ENCODE measurements at places on chromosomes 16 and 17. TPM values are rescaled to one million over a fixed set of nuclear protein-coding genes. Genes with fewer than 3 reads are reported as not detected.

- peak; percentile 32 for DNase-seq
Observed at GRCh38 chr17:4003131-4003500, 38.9 kb upstream of the ATP2A3 start.

GRCh38 chr16:14186795-14187221 is 115.7 kb downstream of the MRTFB start:
- no peak for DNase-seq

DNA sequence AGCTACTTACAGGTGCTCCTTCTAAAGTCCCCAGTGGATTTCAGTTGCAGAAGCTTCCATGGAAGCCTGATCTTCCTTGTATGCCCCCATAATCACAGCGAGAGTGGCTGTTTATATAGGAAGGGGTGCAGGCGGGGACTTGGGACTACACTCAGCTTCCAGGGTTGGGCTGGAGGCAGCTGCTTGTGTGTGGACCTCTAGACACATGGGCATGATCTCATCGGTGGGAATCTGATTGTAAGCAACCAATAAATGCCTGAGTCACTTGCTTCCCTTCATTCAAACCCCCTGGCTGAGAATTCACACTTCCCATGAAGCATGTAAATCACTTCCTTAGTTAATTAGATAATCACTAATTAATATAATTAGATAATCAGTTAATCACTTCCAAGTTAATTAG is 1.0 kb upstream of the KRT20 start:
- peak; percentile 62 for DNase-seq

The PMP22 gene
- total RNA-seq = 168 TPM

GRCh38 chr16:54049591-54050458 is 236.8 kb downstream of the IRX3 start:
- DNase-seq = no peak

- DNase-seq = peak; percentile 90
Observed at GRCh38 chr17:82030470-82031302, 792 bp upstream of the RAC3 start.

DNA sequence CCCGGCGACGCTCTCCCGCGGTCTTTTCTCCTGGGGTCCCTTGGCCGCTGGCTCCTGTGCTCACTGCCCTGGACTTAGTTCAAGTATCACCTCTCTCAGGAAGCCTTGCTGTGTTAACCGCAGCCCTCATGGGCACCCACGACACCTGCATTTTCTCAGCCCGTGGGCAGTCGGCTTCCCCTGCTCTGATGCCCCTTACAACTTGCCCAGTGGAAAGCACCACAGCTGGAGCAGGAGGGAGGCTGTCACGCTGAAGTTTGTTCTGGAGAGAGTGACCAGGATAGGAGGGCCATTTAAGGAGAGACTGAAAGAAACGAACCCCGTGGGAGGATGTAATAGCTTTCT is 395 bp downstream of the STXBP4 start:
- no peak for DNase-seq

DNA sequence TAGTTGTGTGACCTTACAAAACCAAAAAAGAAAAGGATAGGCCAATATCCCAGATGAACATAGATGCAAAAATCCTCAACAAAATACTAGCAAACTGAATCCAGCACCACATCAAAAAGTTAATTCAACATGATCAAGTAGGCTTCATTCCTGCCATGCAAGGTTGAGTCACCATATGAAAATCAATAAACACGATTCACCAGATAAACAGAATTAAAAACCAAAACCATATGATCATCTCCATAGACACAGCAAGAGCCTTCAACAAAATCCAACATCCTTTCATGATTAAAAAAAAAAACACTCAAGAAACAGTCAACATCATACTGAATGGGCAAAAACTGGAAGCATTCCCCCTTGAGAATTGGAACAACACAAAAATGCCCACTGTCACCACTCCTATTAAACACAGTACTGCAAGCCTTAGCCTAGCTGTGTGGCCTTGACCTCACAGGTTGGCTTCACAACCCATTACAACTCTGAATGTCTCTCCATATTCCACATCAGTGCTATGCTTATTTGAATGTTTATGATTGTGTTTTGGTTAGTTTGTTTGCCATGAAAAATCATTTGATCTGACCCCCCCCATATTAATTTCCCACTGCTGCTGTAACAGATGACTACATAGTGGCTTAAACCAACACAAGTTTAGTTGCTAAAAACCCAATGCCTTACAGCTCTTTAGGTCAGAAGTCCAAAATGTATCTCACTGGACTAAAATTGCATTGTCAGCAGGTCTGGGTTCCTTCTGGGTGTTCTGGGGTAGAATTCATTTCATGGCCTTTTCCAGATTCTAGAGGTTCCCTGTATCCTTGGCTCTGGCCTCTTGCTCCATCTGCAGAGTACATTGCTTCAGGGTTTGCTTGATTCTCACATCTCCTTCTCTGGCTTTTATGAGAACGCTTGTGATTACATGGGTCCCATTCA is 257.1 kb upstream of the DYNLRB2 start:
- DNase-seq = no peak

DNA sequence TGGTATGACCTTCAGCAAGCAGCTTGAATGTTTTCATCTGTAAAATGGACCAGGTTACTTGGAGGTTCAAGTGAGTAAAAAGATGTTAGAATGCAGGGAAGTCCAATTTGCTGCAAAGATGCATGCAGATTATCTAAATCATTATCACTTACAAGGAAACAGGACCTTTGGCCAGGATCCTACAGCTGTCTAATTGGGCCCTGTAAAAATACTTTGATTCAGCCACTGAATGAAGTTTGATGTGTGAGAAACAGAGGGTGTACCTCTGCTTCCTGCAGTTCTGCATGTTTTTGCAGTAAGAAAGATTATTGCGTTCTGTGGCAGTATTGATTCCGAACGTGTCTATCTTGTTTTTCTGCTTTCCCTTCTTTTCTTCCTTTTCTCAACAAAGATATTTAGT is 10.2 kb downstream of the CDH13 start:
- DNase-seq = no peak

- DNase-seq = no peak
Observed at GRCh38 chr16:35431829-35432663, 1972.6 kb downstream of the TP53TG3F start.

The SLC5A11 gene
- total RNA-seq = not detected

The FOXC2 gene
- total RNA-seq = not detected

The PRR35 gene
- not detected for total RNA-seq

The YBX2 gene
- 72.4 TPM for total RNA-seq

DNA sequence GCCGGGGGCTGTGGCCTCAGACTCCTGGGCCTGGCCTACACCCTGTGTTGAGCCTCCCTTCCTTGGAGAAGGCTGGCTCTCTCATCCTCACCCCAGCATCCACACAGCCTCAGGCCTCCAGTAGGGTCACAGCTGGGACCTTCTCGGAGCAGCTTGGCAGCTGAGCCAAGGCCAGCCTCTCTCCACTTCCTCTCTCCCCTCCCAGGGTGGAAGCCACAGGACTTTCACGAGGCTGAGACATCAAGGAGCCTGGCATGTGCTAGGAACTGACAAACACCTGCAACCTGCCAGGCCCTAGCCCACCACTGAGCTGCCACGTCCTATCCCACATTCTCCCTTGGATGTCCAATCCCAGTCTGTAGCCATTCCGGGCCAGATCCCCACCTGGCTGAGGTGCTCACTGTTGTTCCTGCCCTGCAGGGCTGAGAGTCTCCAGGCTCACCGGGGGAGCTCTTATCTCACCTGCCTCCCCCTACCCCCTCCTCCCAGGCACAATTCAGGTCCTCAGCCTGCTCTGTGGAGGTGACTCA is 3.1 kb downstream of the MMP15 start:
- no peak for DNase-seq

The MBTPS1 gene
- total RNA-seq = 58.3 TPM

DNA sequence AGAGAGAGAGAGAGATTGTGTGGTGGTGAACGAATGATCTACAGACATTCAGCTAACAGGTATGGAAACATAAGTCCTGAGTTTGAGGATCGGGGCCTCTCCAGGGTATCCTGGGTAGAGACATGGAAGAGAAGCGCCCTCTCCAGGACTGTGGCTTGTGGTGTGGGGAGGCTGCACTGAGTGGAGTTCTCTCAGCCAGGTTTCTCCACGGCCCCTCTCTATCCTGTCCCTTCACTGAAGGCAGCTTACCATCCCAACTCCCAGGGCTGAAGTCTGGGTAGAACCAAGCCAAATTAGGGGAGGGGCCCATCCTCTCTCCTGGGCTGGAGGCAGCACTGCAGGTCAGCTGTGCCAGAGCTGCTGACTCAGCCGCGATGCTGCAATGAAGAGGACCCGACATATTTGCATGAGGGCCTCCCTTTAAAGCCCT is 6.2 kb downstream of the C1QL1 start:
- no peak for DNase-seq

DNA sequence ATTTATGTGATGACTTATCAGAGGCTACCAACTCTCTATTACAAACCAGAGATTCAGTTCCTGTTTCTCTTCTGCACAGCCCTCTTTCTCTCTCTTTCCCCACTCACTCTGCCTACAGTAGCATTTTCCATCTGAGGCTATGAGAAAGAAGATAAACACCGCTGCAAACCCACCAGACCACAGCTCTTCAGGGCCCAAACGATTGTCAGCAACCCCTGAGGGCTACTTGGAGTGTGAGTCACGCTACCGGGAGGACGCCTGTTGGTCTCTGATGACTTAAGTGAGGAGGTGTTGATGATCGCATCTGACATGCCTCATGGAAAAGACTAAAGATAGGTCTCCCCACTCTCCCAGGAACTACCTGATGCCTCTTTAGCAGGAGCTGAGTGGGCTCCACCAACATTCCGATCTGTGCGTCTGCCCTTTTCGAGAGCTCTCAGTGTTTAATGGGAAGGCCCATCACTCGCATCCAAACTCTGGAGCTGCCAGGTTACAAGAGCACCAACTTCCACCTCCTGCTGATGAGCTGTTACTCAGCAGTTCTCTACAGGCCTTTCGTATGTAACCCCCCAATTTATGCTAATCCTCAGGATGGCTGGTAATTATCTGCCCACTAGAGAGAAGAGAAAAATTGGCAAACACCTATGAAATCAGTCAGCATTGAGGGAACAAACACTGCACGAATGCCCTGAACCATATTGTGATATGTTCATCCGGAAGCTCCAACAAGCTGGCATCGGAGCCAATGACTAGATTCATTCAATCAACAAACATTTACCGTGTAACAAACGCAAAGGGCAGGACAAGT is 9.2 kb downstream of the GRIN2A start:
- DNase-seq = no peak

DNA sequence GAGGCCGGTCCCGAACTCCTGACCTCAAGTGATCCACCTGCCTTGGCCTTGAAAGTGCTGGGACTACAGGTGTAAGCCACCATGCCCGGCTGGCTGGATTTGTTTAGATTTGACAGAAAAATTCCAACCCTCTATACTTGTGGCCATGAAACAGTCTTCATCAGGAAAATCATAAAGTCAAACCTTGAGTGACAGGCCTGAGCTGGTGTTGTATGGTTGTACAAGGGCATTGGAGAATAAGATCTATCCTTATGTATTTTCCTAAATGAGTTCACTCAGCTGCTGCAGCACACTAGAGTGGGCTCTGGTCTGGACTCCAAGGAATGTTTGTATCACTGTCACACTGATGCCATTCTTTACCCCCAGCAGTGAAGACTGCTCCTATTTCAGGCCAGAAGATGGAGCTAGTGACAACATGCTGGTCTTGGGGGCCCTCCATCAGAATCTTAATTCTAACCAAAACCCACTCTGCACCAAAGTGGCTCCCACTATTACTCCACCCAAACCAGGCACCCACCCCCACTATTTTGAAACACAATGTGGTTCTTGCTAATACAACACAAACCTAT is 27.4 kb downstream of the SNX11 start:
- no peak for DNase-seq

The CMTM2 gene
- not detected for total RNA-seq

DNA sequence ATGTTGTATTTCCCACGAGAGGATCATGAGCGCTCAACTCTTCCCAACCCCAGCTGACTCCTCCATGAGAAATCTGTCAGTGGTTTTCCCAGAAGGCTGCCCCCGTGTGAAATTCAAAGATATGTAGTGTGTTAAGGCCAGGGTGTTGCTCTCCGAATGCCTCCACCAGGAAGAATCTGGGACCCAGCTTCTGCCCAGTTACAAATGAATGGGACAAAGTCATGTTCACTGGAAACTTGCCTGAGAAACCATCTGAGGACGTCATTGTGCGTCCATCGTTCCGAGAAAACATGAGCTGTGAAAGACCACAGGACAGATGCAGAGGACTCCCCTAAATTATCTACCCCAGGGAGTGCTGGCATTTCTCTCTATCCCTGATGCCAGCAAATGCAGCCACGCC is 86.0 kb downstream of the AIPL1 start:
- no peak for DNase-seq

- DNase-seq = peak; percentile 24
Observed at GRCh38 chr16:12925026-12925800, 23.8 kb downstream of the SHISA9 start.
